ENCODE measurements at places on chromosomes 6 and 20.

GRCh38 chr6:132194529-132194928, 206.7 kb downstream of the MOXD1 start:
- DNase-seq: no peak

GRCh38 chr20:49297605-49298530, 20.0 kb upstream of the ZNFX1 start:
- DNase-seq: no peak

- no peak for DNase-seq
These were observed 103.3 kb downstream of the FIG4 start for GRCh38 chr6:109794201-109794923.

- DNase-seq: no peak
These were observed 27.2 kb downstream of the MCUR1 start for GRCh38 chr6:13787137-13787536.

DNA sequence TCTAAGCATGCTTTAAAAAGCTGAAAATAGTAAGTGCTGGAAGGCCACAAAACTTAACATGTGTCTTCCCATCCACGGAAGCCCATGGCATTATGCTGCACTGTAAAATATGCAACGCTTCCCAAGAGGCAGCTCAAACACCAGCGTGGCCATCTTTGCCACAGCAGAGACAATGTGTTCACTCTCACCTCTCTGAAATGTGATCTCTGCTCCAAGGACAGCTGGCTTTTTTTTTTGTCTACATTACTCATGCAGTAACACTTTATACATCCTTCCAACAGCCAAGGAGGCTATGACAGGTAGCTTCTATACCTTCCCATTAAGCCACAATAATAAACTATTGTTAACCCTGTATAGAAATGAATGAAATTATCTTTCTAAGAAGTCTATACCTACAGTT, 49.2 kb downstream of the BLOC1S5 start:
- DNase-seq: no peak

DNA sequence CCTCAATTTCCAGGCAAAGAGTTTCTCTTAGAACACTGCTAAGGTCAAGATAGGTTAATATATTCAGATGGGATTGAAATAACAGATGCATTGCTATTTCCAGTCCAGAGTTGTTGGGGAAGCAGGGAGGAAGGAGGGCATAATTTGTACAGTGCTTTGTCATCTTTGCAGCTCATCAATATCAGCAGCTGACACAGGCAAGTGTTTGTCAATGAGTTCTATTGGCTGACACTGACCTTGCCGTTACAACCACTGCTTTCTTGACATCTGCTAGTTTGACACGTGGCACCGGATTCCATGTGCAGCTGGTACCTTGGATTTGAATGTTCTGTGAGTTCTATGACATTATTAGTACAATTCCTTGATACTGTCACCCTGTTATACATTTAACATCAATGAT, 28.0 kb upstream of the MLIP start:
- DNase-seq: no peak

- DNase-seq: no peak
These were observed 172.9 kb downstream of the ADGRG6 start for GRCh38 chr6:142474531-142475289.

DNA sequence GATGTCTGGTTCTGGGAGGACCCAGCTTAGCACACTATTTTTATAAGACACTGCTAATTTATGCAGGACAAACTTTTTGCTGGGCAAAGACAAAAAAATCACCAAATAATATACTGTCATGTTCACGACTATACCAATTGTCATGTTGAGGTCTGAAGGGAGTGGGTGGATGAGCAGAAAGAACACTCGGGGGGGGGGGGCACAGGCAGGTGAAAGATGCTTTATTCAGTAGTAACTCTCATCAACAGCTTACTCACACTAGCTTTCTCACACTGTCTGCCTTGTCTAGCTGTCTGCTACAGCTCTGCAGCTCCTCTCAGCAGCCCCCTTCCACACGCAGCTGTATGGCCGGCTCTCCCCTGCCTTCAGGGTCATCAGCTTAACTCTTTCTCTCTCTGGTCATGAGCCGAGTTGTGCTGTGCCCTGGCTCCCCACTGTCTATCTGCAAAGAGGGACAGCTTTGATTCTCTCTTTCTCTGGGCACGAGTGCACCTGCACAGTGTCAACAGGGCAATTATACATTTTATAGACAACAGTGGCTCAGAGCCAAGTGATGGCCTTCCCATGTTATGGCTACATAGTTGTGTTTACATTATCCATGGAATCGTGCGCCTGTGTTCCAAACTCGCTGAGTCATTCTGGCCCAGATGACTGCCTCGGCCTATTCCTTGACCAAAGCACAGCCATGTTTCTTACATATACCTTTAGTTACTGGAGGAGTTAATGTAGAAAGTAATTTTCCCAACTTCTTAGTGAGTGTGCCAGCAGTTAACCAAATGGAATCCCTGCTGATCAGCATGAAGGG, 187.7 kb upstream of the PRSS16 start:
- no peak for DNase-seq

- no peak for DNase-seq
These were observed 56.0 kb downstream of the ADGRB3 start for GRCh38 chr6:68691120-68691519.

- DNase-seq: no peak
These were observed 2.2 kb downstream of the TAF4 start for GRCh38 chr20:62063315-62063980.

- DNase-seq: no peak
These were observed 2.7 kb downstream of the BCAS1 start for GRCh38 chr20:54067606-54068174.

DNA sequence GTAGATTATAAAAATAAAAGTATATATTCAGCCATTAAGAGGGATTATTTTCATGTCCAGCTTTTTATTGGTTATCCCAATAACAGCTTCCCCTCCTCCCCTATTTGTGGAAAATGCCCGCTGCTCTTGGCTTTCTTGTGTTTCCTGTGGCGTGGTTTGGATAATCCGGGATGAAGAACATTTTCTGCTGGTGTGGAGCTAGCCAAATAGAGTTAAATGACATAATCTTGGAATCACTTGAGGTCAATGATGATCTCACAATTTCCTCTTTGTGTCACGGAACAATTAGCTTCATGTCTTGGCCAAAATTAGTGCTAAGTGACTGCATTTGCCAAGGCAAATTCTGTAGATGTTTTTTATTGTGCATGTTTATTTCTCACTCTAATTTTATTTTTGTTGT, 394.0 kb downstream of the LAMA2 start:
- DNase-seq: no peak

GRCh38 chr6:164108092-164108491, 693.6 kb downstream of the QKI start:
- DNase-seq: no peak

GRCh38 chr6:128131036-128131435, 230.2 kb upstream of the THEMIS start:
- DNase-seq: no peak

DNA sequence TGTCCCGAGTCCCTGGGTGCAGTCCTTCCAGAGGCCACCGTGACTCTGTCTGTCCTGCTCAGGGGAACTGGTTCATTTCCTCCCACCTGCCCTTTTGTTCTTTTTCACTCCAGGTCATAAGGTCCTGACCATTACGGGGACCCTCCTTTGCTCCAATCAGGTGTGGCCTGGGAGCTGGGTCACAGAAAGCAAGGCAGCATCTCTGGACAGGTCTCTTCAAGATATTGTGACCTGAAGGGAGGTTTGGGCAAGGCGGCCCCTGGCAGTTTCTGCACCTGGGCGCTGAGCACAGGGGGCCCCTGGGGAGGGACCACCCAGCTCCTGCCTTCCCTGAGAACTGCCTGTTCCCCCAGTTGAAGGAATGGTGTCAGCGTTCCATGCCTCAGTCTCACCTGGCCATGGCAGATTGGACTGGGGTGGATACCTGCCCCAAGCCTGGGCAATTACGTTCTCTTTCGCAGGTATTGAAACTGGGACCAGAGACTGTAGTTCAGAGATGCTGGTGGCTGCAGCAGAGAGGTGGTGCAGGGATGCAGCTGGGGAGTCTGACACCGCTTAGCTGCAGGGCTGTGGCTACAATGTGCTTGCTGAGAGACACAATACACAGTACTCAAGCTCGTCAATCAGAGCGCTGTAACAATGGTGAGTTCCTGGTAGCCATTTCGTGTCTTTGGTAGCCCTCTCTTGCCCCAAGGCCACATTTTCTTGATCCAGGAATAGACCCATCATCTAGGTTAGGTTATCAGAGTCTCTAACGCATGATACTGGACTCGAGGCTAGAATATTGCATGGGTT, 15.6 kb upstream of the NELFCD start:
- no peak for DNase-seq

DNA sequence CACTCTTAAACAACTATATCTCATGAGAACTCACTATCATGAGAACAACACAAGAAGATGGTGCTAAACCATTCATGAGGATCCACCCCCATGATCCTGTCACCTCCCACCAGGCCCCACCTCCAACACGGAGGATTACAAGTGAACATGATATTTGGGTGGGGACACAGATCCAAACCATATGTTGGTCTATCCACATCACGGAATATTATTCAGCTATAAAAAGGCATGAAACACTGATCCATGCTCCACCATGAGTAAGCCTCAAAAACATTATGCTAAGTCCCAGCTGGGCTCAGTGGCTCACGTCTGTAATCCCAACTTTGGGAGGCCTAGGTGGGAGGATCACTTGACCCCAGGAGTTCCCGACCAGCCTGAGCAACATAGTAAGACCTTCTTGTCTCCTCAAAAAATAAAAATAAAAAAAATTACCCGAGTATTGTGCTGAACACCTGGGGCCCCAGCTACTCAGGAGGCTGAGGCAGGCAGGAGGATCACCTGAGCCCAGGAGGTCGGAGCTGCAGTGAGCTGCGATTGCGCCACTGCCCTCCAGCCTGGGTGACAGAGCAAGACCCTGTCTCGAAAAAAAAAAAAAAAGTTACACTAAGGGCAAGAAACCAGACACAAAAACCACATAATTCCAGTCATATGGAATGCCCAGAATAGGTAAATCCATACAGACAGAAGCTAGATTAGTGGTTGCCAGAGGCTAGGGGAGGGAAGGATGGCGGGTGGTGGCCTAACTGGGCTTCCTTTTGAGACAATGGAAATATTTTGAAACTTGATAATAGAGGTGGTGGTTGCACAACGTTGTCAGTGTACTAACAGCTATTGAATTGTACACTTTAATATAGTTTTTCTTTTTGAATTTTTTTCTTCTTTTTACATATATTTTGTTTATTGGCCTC, 43.1 kb downstream of the ZNF217 start:
- no peak for DNase-seq

GRCh38 chr6:113522376-113522775, 334.8 kb upstream of the MARCKS start:
- no peak for DNase-seq

DNA sequence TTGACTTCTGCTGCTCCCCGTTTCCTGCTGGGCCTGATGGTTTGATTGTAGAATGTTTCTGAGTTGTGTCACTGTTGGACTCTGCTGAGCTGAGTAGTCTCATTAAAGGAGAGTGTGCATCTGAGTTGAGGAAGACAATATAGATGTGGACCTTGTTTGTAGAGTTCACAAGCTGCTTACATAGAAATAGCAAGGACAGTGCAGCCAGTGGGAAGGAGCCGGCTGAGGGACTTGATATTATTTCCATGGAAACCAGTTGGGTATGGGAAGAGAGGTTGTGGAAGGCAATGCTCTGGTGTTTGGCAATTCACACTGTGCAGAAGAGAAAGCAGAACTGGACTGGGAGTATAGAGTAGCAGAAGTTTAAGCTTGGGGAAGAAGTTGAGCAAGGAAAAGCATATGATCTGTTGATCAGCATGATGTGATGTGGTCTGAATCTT, 14.8 kb downstream of the IGF2R start:
- no peak for DNase-seq

DNA sequence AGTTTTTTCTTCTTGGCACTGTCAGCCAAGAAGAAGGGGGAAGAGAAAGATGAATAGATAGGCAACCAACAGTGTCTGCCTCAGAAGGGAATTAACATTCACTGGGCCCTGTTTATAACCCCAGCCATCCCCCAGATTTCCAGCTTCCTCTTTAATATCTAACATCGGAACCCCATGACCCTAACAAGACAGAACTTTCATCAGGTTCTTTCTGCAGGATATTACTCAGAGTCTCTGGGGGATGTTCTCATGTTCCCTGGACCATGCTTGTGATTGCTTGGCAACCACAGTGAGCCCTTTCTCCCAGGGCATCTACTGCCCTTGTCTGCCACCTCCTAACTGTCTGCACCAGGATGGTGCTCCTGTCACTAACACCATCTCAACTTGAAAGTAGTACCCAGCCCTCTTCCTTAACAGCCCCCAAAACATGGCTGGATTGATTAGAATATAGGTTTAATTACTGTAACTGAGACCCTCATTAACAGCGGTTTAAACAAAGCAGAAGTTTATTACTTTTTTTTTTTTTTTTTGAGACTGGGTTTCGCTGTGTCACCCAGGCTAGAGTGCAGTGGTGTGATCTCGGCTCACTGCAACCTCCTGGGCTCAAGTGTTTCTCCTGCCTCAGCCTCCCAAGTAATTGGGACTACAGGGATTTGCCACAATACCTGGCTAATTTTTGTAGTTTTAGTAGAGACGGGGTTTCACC, 12.0 kb upstream of the PTPN1 start:
- no peak for DNase-seq

DNA sequence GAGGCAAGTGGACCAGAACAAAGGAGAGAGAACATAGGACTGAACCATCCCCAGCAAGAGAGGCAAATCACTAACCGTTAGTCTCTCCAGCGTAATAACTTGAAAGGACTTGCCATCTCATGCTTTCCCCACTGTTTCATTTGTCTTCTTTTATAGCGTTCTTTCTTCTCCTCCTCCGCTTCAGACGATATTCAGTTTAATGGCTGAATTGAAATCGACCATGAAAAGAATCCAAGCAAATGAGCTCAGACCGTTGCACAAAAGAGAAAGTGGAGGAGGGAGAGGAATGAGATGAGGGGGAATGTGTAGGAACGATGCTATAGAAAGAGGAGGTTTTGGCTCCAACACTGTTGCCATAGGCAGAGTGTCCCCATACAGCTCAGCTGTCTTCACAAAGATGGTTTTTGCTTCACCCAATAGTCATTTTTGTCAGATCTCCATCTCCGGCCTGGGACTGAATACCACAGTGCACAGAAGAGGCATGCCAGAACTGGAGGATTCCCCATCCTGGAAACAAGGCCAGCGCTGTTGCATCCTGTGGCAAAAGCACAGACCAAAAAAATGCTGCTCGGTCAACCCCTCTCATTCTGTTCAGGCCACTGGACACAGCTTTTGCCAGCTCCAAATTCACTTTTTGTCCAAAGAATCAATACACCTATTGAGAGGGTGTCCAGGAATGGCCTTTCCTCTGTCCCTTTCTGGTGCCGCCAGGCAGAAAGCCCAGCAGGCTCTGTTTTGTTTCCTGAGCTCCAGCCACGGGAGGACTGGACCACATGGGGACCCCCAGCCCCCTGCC, 176.1 kb downstream of the ID4 start:
- no peak for DNase-seq
